ENCODE measurements at places on chromosomes 6 and 20. TPM values are rescaled to one million over a fixed set of nuclear protein-coding genes. Genes with fewer than 3 reads are reported as not detected.

GRCh38 chr20:47675190-47676142, 109.8 kb downstream of the SULF2 start:
- no peaks in the 10 kb centered on the region for H3K36me3 ChIP-seq
- H3K4me1 ChIP-seq: no peaks in the 10 kb centered on the region

GRCh38 chr20:18992418-18992817, 178.8 kb downstream of the SCP2D1 start:
- no peak overlapping the region for H3K27ac ChIP-seq
- no peak for DNase-seq
- no peaks in the 10 kb centered on the region for H3K27me3 ChIP-seq
- H3K4me1 ChIP-seq: no peaks in the 10 kb centered on the region

DNA sequence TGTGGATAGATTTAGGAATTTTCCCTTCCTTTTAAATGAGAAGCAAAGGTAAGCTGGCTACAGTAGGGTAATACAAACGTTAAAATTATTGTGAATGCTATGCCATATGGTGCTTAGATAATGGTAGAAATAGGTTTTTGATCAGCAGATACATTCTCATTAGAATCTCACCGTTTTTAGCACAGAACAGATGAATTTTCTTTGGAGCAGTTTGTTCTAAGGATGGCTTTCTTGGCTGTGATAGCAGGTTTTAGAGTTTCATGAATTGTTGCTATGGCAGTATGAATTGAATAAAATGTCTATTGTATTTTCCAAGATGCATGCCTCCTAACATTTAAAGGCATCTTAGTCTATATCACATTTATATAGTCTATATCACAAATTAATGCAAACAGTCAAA, 1394.5 kb downstream of the EPHA7 start:
- no peaks in the 10 kb centered on the region for H3K27me3 ChIP-seq
- no peak for DNase-seq
- no peaks in the 10 kb centered on the region for H3K4me1 ChIP-seq
- no peak overlapping the region for H3K27ac ChIP-seq
- no peaks in the 10 kb centered on the region for H3K36me3 ChIP-seq

GRCh38 chr20:59782986-59783640, 150.3 kb downstream of the SYCP2 start:
- peak; percentile 66 for DNase-seq
- H3K4me3 ChIP-seq: no peak overlapping the region
- H3K4me1 ChIP-seq: no peaks in the 10 kb centered on the region
- no peaks in the 10 kb centered on the region for H3K36me3 ChIP-seq
- no peak overlapping the region for H3K27ac ChIP-seq
- H3K27me3 ChIP-seq: no peaks in the 10 kb centered on the region

Gene HLA-DRB1
- not detected for polyA plus RNA-seq

DNA sequence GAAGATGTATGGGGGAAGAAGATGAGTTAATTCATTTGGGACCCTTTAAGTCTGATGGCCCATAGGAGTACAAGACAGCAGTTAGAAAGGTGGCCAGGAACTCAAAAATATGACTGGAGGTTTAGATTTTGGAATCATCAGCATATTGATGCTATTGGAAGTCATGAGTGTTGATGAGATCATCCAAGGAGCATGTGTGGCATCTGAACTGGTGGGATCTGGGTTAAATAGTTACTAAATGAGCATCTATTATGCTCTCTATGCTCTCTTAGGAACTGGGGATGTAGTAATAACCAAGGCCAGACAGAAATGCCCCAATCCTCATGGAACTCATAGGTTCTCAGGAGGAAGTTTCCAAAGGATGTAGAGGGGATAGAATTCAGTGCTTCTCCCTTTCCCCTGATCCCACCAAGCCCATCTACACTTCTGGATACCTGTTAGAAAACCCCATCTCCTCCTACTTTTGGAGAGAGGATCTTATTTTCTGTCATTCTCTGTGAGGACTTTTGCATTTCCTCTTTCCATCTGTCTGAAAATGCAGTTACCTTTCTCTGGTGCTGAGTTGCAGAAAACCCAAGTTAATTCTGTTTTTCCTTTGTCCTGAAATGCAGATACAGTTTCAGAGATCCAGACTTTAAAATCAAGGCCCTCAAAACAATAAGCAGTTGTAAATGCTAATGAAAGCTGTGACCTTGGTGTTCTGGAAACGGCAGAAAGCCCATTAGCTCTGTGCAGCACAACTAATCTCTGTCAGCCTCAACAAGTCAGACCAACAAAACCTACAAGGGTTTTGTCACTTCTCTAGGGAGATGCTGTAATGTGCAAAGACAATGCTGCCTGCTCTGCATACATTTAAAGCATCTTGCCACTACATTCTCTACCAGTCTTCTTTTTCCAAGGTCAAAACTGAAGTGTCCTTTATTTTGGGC, 65.8 kb downstream of the TBC1D7 start:
- DNase-seq: no peak
- H3K4me3 ChIP-seq: no peak overlapping the region
- H3K4me1 ChIP-seq: no peaks in the 10 kb centered on the region
- no peak overlapping the region for H3K27ac ChIP-seq

GRCh38 chr6:47126647-47127391, 84.7 kb upstream of the ADGRF1 start:
- no peak overlapping the region for H3K4me3 ChIP-seq
- no peaks in the 10 kb centered on the region for H3K36me3 ChIP-seq
- no peaks in the 10 kb centered on the region for H3K27me3 ChIP-seq
